ENCODE measurements at places on chromosomes 4 and X. TPM values are rescaled to one million over a fixed set of nuclear protein-coding genes. Genes with fewer than 3 reads are reported as not detected.

Gene PRR32
- not detected for total RNA-seq

Gene SNX12
- 82.7 TPM for total RNA-seq

Gene FANCB
- total RNA-seq: 14.1 TPM

Gene MAD2L1
- total RNA-seq: 42.9 TPM

DNA sequence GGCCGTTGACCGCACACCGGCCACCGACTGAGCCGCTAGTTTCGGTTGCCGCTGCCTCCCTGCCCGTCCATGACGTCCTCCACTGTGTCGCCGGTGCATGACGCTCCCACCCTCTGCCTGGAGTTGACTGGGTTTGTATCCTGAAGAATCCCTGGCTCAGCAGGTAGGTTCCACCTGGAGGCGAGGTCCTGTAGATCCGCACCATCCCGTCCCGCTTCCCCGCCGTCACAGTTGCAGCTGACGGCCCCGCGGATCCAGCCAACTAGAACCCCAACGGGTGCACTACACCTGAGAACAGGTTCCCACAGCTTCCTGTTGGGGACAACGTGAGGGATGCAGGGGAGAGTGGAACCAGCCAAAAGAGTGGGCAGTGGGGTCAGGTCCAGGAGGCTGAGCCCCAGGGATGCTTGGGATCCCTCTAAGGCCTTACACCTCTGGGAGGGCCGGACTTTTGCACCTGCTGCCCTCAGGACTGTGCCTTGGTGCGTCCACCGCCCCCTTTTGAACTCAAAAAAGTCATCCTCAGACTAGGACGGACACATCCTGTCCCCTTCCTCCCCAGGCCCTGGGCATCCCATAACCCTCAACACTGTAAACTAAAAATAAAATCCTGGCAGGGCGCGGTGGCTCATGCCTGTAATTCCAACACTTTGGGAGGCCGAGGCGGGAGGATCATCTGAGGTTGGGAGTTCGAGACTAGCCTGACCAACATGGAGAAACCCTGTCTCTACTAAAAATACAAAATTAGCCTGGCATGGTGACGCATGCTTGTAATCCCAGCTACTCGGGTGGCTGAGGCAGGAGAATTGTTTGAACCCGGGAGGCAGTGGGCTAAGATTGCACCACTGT, 1.1 kb upstream of the SLBP start:
- DNase-seq: peak; percentile 47

DNA sequence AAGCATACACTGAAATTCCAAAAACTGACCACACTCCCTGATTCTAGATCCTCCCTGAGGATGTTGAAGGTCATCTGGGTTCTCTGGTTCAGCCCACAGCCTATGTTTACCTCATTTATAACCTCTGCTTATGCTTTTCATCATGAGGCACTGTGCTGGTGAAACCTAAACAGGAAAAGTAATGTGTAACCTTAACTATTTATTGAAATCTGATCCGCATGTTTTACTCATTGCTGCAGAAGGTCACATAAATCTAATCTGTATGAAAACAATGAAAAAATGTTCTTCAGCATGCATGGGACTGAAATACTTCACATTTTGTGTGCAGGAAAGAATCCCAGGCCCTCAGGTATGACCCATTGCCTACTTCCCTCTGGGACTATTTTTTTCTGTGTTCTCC, 30.3 kb downstream of the UCHL1 start:
- DNase-seq: no peak

GRCh38 chr4:172308078-172308477, 494.9 kb downstream of the GALNTL6 start:
- no peak for DNase-seq

- DNase-seq: no peak
Measured at GRCh38 chrX:110034036-110034435, 31.1 kb downstream of the TMEM164 start.

GRCh38 chr4:107363125-107363524, 327.0 kb upstream of the DKK2 start:
- DNase-seq: no peak

DNA sequence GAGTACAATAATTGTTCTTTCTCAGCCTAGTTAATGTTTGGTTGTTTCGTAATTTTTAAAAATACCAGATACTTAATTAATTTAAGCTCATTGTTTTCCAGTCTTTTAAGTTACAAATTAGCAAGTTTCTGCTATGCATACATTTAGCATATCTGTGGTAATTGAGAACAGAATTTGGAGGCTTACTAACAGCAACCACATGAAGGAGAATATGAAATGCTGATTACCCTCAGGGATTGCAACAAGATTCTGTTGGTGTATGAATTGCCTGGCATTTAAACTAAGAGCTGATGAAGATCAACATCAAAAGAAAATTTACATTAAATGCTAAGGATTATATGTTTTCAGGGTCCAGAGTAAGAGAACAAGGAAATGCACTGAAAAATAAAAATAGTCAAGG, 580.0 kb upstream of the INTU start:
- no peak for DNase-seq

- DNase-seq: peak; percentile 43
Measured at GRCh38 chr4:114599231-114599902, 760 bp downstream of the UGT8 start.

GRCh38 chr4:182306792-182307507, 63.7 kb downstream of the TENM3 start:
- no peak for DNase-seq

DNA sequence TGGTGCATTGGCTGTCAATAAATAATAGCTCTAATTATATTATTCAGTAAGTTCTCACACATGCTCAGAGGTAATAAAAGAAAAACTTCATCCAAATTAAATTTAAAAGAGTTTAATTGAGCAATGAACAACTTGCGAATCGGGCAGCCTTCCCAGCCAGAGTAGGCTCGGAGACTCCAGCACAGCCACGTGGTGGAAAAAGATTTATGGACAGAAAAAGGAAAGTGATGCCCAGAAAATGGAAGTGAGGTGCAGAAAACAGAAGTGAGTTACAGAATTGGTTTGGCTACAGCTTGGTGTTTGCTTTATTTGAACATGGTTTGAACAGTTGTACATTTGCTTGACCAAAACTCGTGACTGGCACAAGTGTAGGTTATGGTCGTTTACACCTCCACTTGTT, 13.6 kb upstream of the BOD1L1 start:
- DNase-seq: no peak

DNA sequence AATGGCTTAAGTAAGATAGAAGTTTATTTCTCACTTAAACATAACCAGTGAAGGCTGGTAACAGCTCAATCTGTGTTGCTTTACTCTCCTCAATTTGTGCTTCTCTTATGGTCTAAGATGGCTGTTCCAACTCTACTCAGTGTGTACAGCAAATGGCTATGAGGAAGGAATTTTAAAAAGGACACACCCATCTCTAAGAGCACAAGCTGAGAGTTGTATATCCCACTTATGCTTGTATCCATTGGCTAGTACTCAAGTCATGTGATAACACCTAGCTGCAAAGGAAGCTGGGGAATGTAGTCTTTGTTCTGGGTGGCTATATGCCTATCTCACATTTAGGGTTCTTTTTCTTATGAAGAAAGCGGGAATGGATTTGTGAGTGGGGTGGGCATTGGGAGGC, 63.3 kb downstream of the GPAT3 start:
- DNase-seq: peak; percentile 2

DNA sequence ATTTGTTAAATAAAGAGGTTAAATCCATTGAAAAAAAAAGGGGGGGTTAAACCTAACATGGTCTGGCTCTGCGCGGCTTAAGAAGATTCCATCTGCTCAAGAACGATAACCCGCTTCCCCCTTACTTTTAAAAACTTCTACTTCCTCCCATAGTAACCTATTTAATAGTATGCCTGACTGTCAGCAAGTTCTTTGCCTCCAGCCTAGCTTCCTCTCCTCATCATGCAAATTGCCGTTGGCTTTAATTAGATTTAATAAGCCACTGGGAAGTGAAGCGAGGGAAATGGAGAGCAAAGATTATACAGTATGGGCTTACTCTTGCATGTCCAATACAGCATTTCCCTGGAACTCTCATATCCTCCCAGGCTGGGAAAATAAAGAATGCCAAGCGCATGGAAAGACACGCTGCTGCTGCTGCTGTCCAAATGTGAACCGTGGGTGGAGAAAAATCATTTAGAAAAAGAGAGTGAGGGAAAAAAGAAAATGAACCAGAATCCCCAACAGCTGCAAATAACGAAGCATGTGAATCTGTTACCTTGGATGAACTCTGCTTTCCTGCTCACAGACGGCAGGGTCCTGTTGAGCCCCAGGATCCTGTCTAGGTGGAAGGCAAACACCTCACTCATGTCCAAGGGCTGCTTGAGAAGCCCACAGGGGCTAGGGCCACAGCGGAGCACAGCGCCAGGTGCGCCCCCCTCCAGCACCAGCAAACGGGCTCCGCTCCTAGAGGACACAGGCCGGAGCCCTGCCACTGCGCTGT, 2.7 kb downstream of the GASK1B start:
- DNase-seq: no peak

DNA sequence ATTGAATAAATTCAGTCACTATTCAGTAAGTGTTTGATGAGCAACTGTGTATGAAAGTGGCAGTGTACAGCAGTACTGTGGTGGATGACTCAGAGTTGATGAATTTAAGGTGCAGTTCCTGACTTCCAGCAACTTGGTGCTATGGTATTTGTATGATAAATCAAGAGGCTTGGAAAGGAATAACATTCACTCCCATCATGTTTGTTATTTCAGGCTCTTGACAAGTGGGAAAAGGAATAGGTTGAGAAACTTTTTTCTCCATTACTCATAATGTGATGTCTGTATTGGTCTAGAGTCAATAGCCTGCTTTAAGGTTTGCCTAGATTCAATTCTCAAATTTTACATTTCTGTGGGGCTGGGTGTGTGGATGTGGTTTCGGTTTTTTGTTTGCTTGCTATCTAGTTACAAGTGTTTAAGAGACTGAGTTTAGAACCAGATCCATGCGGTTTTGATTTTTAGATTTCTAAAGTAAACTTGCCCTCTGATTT, 35.1 kb upstream of the CYP2U1 start:
- DNase-seq: peak; percentile 52

DNA sequence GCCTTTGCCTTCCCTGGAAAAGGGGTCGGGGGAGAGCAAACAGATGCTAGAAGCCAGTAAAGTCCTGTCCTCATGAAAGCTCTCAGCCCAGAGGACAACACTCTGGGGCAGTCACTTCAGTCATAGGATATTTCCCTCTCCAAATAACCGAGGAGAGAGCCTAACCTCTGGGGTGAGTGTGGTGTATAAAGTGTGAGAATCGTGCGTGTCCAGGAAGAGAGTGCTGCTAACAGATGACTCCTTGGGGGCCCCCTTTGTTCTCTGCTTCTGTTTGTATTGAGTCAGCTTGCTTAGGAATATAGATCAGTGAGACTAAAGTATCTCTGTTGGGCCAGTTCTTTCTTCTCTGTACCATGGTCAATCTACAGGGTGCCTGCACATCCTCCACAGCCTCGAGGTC, 247.2 kb downstream of the PALLD start:
- no peak for DNase-seq

- DNase-seq: no peak
Measured at GRCh38 chr4:71978210-71978835, 53.5 kb upstream of the NPFFR2 start.

GRCh38 chrX:154433605-154434004, 3.3 kb upstream of the GDI1 start:
- no peak for DNase-seq

DNA sequence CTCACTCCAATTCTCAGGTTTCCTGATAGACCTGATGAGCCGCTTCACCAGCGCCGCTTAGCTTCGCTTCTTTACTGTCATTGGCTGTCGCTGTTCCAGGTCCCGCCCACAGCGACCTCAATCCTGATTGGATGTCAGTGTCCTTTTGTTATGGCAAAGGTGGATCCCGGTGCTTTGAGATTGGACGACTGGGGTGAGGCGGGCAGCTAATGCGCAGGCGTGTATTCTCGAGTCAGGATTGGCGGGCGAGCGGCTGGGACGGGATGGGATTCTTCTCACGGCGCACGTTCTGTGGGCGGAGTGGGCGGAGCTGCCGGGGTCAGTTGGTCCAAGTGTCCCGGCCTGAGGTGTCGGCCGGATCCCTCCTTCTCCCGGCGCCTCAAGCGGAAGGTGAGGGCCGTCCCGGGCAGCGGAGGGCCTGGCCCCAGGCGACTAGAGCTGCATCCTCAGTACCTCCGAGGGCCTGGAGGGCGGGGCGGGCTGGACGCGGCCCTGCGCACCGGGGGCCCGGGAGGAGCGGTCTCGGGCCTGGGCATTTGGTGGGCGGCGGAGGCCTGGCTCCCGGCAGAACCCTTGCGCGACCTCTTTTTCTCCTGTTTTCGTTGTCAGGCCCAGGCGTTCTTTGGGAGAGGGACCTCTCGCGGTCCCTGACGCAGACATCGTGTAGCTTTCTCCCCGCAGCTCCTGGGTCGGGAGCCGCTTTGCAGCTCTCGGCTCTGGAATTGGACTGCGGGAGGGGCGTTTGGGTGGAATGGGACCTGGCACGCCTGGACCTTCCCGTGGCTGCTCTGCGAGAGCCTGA, at the start of gene SCOC:
Gene SCOC, plus strand, starts transcription at position 319 of the 802 bp plus-strand sequence. CDS start 5,525 bp downstream, outside the sequence.
- DNase-seq: peak; percentile 94

DNA sequence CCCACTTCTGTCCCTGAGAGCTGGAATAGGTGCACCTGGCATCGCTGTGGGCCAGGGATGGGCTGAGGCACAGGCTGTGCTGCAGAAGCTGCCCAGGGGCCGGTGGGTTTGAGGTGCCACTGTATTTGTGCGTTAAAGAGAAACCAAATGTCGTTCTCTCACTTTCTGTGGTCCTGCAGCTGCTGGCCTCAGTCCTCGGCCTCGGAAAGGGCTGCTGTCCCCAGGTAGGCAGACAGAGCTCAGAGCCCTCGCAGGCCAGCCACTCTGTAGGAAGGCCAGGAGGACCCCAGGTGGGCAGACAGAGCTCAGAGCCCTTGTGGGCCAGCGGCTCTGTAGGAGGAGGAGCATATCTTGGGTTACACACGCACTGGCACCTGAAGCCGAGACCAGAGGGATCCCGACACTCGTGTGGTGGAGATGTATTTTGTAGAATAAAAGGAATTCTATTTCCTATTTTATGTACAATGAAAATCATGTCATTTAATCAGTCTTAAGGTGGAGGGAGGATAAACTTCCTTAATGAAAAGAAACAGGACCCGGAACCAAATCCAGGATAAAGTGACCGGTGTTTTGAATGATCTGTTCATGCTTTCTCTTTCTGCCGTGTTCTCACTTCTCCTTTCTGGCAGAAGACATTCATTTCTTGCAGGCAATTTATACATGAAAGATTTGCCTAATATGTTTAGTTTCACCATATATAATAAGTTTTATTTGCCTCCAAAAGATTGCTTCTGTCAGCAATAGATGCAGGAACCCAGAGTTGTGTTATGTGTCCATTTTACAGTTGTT, 54.4 kb upstream of the HGFAC start:
- DNase-seq: no peak

DNA sequence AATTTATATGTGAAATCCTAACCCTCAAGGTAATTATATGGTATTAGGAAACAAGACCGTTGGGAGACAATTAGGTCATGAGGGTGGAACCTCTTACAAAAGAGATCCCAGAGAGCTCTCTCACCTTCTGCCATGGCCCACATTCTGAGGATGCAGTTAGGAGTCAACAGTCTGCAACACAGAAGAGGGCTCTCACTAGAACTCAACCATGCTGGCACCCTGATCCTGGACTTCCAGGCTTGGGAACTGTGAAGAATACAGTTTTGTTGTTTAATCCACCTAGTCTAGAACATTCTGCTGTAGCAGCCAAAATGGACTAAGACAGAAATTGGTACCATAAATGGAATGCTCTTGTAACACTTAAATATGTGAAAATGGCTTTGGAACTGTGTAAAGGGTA, 278.8 kb upstream of the GALNTL6 start:
- DNase-seq: no peak

All from Calu3 (cell line).